ENCODE measurements at places on chromosomes 4 and X.
A peak's percentile ranks its signal among the peaks of the same experiment; 100 is the strongest.

GRCh38 chrX:135421932-135422809, at the start of gene SMIM10L2A:
Gene SMIM10L2A (plus strand): TSS chrX:135421944. CDS start chrX:135422132, 188 bp downstream.
- ATAC-seq: no peak

GRCh38 chr4:84258905-84259830, 239.9 kb downstream of the NKX6-1 start:
- no peak for ATAC-seq

- ATAC-seq: peak; percentile 46
These were observed 190.6 kb downstream of the CCSER1 start for GRCh38 chr4:90317785-90318184.

DNA sequence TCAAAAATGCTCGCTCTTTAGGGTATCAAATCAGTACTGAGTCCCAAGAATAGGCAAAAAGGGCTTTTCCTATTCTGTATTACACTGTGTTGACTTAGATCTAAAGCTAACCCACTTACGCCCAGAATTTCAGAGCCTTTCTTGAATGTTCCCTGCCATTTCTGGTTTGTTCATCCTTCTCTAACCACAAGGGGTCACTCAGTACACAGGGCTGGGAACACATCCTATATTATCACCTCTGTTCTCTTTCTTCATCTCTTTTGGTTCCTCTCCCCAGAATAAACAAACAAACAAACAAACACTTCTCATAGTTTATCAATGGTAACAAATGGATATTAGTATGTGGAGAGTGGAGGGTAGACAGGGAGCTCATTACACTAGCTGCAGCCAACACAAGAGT, 25.5 kb upstream of the MORC4 start:
- no peak for ATAC-seq

GRCh38 chr4:113020966-113021365, 28.5 kb upstream of the ANK2 start:
- no peak for ATAC-seq

DNA sequence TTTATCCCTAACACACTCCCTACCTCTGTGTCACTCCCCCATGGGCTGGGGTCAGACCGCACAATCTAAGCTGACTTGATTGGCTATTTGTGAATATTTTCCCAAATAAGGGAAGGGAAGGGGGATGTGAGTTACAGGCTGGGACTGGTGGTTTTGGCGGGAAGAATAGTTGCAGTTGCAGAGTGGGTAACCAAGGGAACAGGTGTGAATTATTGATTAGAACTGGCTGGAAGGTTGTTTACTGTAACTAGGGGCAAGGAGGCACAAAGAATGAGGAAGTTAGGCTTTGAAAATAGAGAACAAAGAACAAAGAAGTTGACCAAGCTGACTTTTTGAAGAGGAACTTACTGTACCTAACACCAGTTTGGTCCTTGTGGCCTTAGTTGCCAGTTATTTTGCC, 88.0 kb upstream of the XAGE2 start:
- no peak for ATAC-seq

- ATAC-seq: no peak
These were observed 206.3 kb upstream of the ATP6AP2 start for GRCh38 chrX:40374486-40374885.

GRCh38 chr4:17317526-17317925, 194.4 kb downstream of the QDPR start:
- ATAC-seq: no peak

Measured in gastroesophageal sphincter (tissue), 4 donors.